ENCODE measurements at places on chromosomes 6 and 20.
A peak's percentile ranks its signal among the peaks of the same experiment; 100 is the strongest.

- DNase-seq: no peak
Observed at GRCh38 chr20:24489193-24489592, 19.8 kb downstream of the SYNDIG1 start.

- peak; percentile 63 for DNase-seq
Observed at GRCh38 chr20:4326195-4327065, 311.1 kb upstream of the RNF24 start.

DNA sequence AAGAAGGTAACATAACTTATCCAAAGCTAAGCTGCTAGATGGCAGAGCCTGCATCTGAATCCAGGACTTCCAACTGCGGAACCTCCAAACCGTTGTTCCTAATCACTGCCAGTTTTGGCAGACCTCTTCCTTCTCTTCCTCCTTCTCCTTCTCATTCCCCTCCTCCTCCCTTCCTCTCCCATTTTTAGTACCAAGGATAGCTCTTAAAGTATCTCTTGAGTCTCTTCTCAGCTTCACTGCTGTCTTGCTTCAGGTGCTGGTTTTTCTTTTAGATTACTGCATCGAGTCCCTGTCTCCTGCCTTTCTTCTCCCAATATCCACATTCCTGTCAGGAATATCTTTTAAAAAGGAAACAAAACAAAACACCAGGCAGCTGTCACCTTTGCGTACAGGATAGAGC lies 77.1 kb downstream of the CDYL start:
- DNase-seq: no peak

DNA sequence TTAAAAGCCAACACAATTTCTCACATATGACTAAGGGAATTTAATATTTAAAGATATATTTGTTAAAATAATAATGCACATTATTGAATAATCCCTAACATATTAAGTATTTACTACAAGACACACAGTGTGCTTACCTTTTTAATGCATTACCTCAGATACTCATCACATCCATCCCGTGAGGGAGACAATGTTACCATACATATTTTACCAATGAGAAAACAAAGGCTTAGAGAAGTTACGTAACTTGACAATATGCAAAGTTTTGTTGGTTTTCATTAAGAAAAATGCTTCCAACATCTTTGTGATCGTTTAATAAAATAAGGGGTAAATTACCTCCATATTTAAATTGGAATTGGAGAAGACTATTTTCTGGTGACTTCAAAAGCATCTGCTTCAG lies 4.3 kb downstream of the IFNGR1 start:
- no peak for DNase-seq

DNA sequence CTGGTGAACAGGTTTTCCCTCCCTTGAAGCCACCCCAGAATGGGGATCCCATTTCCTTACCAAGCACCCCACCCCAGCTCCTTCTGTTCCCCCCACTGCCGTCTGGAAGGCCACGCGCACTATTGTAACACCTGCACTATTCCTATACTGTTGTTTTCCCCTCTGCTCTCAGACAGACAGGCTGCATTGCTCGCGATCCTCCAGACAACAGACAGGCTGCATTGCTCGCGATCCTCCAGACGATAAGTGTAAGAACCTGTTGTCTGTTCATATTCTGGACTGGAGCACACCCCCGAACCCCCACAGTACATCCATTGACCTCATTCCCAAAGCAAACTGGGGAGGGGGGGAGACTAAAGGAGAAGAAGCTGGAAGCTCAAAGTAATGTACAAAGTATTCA lies 72.7 kb downstream of the LY86 start:
- no peak for DNase-seq

DNA sequence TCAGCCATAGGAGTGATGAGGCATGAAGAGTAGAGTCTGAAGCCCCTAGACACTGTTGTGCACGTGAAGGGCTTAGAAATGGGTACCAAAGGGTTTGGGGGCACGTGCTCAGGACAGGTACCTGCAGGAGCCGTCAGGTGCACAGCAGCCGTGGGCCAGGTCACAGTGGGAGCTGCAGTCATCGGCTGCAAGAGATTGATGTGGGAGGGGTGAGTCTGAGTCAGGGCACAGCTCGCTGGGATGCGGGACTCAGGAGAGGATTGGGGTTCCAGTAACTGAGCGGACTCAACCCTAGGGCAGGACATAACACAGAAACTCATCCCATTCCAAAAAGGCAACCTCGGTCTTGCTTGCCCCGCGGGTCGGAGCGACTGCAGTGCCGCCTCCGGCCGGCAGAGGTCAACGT lies 1.1 kb downstream of the DLK2 start:
- no peak for DNase-seq

- DNase-seq: no peak
Observed at GRCh38 chr6:71979911-71980310, 93.6 kb downstream of the RIMS1 start.

- no peak for DNase-seq
Observed at GRCh38 chr20:37538003-37538402, 10.3 kb upstream of the BLCAP start.

- peak; percentile 14 for DNase-seq
Observed at GRCh38 chr6:99458319-99458718, 33.2 kb upstream of the PNISR start.

GRCh38 chr20:34564833-34565232 lies 6.3 kb downstream of the MAP1LC3A start:
- no peak for DNase-seq

GRCh38 chr6:40425192-40425919 lies 161.8 kb downstream of the LRFN2 start:
- no peak for DNase-seq

GRCh38 chr20:19688031-19688806 lies 69.8 kb upstream of the RIN2 start:
- peak; percentile 44 for DNase-seq

- DNase-seq: no peak
Observed at GRCh38 chr20:23141450-23142161, 55.5 kb upstream of the CD93 start.

GRCh38 chr6:51024126-51024525 lies 205.5 kb downstream of the TFAP2B start:
- DNase-seq: no peak

DNA sequence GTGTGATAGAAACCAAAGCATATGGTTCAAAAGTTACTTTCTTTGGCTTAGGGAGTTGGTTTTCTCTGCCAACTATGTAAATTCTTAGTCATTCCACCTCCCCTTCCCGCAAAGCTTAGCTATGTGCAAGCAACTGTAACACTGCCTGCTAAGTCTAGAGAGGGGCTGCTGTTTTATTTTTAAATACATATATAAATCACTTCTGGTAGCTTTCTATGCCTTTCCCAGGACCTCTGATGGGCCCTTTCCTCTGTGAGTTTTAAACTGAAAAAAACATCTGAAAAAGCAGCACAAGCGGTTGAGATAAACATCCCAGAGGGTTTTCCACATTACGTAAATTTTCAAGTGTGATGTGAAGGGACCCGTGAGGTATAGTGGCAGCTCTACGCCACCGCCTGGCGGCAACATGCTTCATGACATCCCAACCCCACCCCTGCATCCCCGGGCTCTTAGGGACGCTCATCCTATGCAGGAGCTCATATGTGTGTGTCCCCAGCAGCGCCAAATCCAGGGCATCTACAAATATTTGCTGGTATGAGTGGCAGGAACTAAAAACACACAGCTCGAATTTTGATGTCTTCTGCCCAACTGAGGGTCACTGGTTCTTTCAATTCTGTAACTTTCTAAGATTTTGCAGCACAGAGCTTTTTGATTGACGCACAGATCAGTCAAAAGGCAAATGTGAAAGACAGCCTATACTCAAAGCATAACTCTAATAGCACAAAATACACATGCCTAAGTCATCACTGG lies 12.7 kb downstream of the SAYSD1 start:
- DNase-seq: no peak

DNA sequence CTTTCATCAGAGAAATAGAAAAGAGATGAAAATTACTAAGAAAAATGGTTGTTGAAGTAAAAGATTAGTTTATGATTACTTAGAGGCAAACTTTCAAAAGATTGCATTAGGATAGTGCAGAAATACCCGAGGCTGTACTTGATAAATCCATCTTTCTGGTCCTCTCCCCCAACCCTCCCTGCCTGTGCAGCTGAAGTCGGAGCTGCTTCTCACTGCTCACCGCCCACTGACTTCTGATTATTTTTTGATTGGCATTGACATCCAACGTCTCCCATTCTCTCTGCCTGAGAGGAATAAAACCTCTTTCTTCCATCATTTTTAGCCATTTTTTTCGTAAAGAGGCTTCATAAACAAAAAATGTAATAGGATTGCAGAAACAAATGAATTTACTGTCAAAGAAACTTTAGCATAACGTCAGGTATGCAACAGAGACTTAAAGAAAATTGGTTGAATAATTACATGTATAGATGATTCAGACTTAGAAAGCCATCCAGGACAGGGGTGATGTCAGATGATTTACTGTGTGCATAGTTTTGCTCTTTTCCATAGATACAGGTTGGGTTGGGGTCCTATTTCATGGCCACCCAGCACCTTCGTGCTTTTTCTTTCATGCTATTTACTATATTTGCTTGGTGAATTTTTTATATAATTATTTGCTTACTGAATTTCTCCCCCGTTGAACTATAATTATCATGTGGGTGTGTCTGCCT lies 53.6 kb upstream of the EDN3 start:
- no peak for DNase-seq

DNA sequence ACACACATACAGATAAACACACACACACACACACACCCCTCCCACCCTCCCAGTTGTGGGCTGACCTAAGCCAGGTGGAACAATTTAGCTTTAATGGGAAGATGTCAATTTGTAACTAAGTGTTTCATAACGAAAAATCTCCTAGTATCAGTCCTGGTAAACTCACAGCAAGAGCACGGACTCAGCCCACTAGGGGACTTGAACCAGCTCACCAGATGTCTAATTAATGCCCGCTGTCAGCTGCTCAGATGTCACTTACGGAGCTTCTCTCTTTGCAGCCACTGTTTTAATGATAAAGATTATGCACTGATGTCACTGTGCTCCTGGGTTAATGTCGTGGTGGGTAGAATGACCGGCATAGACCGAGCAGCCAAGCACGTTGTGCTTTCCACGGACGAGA lies 116.6 kb upstream of the INSM1 start:
- no peak for DNase-seq

DNA sequence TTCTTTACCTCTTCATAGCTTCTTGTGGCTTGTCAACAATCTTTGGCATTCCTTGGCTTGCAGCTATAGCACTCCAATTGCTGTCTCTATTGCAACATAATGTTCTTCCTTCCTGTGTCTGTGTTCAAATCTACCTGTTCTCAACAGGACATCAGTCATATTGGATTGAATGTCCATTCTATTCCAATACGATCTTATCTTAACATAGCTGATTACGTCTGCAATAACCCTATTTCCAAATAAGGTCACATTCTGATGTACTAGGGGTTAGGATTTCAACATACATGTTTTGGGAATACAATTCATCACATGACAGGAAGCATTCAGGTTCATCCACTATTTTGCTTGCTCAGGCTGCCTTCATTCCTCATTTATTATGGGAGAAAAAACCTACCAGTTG lies 684.4 kb upstream of the CITED2 start:
- no peak for DNase-seq

DNA sequence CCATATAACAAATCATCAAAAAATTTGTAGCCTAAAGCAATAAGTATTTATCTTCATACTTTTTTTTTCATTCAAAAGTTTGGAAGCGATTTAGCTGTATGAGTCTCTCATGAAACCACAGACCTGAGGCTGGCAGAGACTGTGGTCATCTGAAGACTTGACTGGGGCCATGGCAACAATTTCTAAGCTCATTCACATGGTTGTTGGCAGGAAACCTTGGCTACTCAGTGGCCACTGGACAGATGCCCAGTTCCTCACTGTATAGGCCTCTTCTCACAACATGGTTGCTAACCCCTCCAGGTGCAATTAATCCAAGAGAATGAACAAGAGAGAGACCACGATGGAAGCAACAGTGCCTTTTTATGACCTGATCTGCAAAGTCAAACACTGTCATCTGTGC lies 235.9 kb downstream of the BTBD3 start:
- DNase-seq: no peak

DNA sequence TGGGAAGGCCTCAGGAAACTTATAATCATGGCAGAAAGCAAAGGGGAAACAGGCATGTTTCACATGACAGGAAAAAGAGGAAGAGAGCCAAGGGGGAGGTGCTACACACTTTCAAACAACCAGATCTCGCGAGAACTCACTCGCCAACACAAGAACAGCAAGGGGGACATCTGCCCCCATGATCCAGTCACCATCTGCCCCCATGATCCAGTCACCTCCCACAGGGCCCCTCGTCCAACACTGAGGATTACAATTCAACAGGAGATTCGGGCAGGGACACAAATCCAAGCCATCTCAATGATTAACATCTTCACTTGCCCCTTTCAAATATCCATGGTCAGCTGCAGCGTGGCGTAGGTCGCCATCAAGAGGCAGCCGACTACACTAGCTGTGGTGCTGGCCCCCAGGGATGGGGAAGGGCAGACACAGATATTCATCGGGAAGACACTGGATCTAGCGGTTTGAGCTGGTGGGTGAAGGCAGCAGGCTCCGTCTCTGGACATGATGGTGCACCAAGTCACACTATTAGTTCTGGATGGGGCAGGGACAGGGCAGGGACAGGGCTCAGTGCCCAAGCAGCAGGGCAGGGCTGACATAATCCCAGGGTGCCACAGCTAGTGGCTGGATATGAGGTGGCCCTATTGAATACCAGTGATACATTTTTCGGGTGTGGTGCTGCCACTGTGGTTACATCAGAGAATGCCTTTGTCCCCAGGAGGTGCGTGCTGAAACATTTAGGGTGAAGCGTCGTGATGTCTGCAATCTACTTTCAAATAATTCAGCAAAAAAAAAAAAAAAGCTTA lies 31.6 kb downstream of the TUBB2B start:
- no peak for DNase-seq

- no peak for DNase-seq
Observed at GRCh38 chr20:24970030-24970553, 21.0 kb downstream of the CST7 start.

DNA sequence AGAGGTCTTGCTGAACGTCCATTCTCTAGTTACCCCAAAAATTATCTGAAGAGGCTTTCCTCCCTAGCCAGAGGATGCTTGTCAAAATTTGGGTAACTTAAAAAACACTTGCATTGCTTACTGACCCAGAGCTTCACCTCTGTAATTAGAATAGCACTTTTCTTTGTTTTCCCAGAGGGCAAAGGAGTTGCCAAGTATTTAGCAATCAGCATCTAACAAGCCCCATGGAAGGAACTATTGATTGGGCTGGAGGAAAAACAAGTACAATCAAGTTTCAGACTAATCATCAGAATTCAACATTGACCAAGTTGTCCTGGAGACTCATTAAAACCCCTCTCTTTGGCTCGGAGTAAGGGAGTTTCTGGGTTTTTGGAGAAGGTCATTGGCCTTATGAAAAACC lies 226.4 kb downstream of the TBC1D7 start:
- DNase-seq: no peak

GRCh38 chr6:13384506-13384905 lies 56.2 kb upstream of the TBC1D7 start:
- no peak for DNase-seq

Data from CD14-positive monocyte (primary cell).